ENCODE measurements at places on chromosomes 11 and 22.

DNA sequence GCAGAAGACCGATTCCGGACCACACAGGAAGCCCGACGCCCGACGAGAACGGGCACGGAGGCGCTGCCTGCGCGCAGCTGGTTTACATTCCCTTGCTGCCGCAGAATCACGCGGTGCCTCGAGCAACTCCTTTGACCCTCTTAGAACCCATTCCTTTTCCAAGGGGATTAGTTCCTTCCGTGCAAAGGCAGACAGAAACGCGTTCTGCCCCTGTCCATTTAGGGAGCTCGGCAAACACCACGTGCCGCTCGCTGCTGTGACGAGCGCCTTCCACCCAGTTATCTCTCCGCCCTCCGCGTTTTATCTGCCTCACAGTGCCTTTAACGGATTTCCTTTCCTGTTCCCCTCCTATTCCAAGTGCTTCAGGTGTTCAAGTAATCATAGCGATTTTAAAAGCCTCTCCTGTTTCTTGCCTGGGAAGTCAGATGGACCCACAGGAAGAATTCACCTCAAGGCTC lies 24.1 kb upstream of the MICAL3 start:
- DNase-seq, result no peak

DNA sequence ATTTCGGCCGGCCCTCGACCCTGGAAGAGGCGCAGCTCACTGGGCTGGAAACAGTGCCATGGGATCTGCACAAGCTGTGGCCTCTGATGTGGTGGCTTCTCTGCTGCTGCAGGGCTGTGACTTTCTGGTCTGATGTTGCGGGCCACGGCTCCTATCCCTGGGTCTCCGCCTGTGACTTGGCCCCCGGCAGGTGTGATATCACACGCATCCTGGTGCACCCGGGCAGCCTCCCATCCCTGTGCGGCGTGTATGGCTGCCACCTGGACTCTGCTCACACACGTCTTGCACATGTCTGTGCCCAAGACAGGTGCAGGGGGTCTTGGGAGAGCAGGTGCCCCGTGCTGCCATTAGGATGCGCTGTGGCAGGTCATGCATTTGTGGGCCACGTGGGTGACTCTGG lies 31.1 kb downstream of the GRAMD4 start:
- DNase-seq, result no peak

GRCh38 chr22:33874206-33874605 lies 46.1 kb downstream of the LARGE1 start:
- no peak for DNase-seq

- peak; percentile 37 for DNase-seq
These were observed 16.3 kb downstream of the AP5B1 start for GRCh38 chr11:65764434-65764833.

DNA sequence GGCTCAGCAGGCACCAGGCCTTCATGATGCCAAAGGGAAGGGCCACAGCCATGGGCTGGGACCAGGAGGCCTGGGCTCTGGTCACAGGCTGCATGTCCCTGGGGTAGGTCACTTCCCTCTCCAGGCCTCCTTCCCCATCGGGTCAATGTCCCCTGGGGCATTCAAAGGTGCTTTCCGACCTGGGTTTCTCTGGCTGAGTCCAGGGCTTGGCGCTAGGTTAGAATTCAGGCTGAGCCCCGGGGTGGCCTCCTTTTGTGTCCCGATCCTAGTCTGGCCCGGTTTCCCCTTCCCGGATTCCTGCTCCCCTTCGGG lies 12.2 kb downstream of the MAFF start:
- peak; percentile 59 for DNase-seq

- no peak for DNase-seq
These were observed 1.4 kb upstream of the YPEL1 start for GRCh38 chr22:21736948-21737347.

GRCh38 chr11:129992161-129992944 lies 10.3 kb downstream of the PRDM10 start:
- DNase-seq, result peak; percentile 37

- no peak for DNase-seq
These were observed 18.9 kb downstream of the EPS8L2 start for GRCh38 chr11:724778-725386.

- DNase-seq, result no peak
These were observed 117.8 kb downstream of the SERGEF start for GRCh38 chr11:17894929-17895658.

GRCh38 chr11:11296434-11296833 lies 56.6 kb downstream of the CSNK2A3 start:
- no peak for DNase-seq

GRCh38 chr11:123472236-123472935 lies 42.3 kb downstream of the GRAMD1B start:
- no peak for DNase-seq

GRCh38 chr22:23277583-23278295 lies 97.4 kb downstream of the BCR start:
- DNase-seq, result no peak

DNA sequence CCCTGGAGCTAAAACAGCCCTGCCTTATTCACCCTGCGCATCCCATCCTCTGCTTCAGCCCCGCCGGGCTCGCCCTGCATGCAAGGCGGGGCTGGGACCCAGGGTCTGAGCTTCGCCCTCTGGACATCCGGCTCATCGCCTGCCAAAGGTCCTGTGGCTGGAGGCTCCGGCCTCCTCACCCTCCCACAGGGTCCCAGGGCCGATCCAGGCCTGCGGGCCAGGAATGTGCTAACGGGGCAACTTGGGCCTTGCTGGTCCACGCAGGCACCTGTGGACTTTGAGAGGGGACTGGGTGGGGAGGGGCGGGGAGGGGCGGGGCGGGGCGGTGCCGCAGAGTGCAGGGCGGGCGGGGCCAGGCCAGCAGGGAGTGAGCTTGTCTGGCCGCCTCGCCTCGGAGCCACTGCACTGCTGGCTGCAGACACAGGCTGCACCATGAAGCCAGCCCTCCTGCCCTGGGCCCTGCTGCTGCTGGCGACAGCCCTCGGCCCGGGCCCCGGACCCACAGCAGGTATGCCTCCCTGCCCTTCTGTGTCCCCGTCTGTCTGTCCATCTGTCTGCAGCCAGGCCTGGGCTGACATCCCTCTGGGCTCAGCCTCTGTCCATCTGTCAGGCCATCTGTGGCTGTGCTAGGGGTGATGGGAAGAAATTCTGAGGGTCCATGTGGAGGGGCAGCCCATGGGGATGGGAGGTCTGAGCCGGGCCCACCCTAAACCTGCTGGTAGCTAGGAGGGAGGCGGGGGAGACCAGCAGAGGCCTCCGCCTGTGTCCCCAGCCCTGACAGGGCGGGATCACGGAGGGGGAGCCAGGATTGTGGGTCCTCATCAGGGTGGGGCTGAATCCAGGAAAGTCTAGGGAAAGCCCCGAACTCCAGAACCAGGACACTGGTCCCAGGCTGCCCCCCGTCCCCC lies at the start of gene SUSD2:
Gene SUSD2, plus strand, starts transcription at position 400 of the 908 bp plus-strand sequence. Its CDS starts 33 bp downstream, at position 433.
- DNase-seq, result peak; percentile 69

DNA sequence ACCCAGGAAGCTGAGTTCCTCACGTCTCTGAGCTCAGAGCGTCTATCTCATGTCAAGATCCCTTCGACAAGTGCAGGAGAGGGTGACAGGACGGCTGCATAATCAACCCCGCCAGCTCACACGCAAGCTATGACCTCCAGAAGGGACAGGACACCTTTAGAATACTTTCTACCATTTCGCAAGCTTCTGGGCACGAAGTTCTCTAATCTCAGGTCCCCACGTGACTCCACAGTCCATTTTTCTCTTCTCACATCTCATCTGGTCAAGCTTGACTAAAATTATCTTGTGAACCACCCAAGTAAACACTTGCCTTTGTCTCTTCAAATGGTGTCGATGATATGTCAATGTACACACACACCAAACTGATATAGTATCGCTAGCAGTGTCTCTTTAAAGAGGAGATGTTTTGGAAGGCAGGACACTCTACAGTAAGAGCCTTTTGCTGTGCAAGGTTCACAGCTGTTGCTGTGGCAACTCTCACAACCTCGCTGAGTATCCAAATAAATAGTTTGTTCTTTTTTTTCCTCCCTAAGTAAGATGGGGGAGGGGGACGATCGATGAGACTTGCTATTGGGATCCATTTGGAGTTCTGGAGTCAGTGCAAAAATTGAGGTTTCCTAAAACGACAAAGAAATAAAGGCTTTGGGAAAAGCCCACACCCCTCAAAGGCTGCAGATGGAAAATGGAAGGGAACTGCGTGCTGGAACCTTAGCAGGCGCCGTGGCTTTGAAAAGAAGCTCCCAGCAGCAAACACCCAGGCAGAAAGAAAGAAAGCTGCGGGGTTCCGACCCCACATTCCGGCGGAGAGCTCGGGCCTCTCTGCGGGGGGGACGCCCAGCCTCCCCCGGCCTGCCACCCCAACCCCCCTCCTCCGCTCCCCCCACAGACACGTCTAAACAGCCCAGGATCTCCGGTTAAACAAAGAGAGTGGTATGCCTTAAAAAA lies 215.4 kb upstream of the UBASH3B start:
- peak; percentile 8 for DNase-seq

- DNase-seq, result no peak
These were observed 3.2 kb downstream of the CTSD start for GRCh38 chr11:1760351-1761109.

- no peak for DNase-seq
These were observed 10.2 kb downstream of the ARAP1 start for GRCh38 chr11:72741849-72742512.

GRCh38 chr11:62044639-62045121 lies 77.2 kb upstream of the FTH1 start:
- DNase-seq, result no peak

DNA sequence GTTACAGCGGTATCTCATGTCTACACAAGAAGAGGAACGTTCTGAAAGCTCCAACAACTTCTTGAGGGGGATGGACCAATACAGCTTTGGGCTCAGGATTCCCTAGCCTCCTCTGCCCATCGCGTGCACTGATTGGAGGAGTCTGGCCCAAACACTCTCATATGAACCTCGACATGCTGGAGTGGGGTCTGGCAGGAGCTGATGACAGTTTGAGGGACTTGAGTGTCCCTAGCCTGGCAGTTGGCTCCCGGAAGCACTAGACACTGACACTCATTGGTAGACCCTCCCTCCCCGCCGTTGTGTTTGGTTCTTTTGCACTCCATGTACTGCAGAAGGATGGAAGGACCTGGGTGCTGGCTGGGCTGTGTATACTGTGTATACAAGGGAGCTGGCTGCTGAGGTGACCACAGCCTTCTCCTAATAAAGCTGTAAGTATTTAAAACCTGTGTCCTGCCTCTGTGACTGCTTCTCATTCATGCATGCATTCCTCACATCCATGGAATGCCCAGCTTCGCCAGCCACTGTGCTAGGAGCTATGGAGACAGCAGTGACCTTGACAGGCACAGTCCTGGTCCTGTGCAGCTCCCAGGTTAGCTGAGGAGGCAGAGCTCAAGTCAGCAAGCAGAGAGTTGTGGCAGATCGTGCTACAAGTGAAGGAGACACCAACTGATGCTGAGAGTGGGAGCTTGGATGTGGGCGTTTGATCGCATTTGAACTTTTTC lies 27.9 kb downstream of the ADAMTS15 start:
- DNase-seq, result no peak

DNA sequence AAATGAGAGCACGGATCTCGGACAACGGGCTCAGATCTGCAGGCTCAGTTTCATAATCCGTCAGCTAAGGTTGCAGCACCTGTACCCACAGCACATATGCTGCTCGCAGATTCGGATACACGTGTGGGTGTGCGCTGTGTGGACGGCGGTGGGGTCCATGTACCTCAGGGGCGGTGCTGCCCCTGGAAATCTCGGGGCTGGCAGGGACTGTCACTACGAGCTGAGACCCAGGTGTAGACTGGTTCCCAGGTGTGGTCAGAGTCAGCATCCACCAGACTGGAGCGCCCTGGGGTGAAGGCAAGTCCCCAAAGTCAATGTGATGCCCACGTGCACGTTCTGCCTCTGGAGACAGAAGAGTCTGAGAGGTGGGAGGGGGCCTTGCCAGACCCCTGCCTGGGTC lies 989.3 kb downstream of the BRD1 start:
- DNase-seq, result no peak

DNA sequence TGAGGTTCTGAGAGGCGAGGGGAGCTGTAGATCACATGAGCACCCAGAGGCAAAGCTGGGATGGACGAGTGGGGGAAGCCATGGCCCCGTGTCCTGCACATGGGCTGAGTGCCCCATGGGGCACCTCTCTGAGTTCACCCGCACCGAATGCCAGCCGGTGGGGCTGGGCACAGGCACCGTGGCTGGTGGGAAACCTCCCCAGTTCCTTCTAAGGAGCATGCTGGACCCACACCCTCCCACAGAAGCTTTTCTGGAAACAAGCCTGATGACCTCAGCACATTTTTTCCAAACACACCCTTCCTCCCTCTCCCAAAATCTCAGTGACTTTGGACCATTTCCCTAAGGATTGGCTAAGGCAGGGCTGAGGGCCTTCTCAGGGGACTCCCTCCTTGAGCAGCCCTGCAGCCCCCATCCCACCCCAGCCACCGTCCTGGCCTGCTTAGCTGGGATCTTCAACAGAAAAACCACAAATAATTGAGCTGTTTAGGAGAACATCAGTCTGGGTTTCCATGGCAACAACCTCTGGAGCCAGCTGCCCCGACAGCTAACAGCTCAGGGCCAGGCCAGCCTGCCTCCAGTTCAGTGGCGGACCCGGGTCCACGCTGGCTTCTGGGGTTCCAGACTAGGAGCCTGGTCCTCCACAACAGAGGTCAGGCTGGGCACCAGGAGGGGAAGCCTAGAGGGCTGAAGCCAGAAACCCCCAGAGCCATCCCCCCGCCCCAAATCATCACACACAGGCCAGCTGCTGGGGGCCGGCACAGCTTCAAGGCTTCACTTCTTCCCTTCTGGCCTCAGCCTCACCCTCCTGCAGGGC lies 18.1 kb upstream of the LINC01488 start:
- DNase-seq, result no peak

DNA sequence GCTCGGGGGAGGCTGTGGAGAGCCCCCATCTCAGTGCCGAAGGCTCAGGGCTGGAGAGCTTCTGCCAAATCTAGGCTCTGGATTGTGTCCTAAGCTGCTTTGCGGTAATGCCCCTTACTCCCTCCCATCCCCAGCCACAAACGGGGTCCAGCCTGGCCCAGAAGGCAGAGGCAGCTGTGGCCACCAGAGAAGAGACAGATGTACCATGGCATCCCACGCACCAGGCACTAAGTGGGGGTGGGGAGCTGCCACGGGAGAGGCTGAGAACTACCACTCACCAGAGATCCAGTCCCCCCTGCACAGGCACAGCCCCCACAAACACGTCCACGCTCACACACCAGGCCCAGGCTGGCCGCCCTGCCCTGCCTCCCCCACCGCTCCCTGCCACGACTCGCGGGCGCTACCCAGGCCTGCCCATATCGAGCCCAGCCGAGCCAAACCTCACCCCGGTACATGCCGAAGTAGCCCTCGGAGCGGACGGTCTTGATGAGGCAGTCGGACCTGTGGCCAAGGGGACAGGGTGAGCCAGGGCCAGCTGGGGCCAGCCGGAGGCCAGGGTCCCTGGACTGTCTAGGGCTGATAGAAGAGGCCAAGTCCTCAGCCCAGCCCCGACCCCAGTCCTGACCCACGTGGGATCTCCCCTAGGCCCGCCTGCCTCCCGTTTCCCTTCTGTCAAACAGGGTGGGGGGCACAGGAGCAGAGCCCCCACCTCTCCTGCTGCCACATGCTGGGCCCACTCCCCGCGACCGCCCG lies 3.9 kb downstream of the SLC25A22 start:
- no peak for DNase-seq

GRCh38 chr11:43738600-43739409 lies 58.3 kb downstream of the HSD17B12 start:
- peak; percentile 22 for DNase-seq
